ENCODE measurements at places on chromosomes 3 and 15. TPM values are rescaled to one million over a fixed set of nuclear protein-coding genes. Genes with fewer than 3 reads are reported as not detected.

DNA sequence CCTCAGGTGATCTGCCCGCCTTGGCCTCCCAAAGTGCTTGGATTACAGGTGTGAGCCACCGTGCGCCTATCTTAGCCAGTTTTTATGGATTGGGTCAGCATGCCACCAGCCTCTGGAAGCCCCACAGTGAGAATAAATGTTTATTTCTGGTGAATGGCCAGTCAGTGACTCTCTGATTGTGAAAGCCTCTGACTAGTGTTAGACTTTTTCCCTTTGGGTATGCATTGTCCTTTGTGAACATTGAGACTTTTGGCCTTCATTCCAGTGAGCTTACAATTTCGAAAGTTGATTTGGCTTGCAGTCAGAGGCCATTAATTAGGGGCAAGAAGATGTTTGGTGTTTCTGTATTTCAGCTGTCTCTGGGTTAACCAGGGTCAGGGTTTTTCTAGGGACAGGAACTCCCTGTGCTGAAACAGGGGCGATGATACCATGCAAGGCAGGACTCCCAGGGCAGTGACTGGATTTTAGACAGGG lies 274.5 kb upstream of the C2CD4B start:
- DNase-seq = no peak

- no peak for DNase-seq
These were observed 91.0 kb upstream of the CHMP2B start for GRCh38 chr3:87136066-87136596.

DPPA4 gene
- polyA plus RNA-seq = 4.8 TPM

- DNase-seq = no peak
These were observed 9.5 kb downstream of the ZBTB47 start for GRCh38 chr3:42662813-42663535.

PIGZ gene
- polyA plus RNA-seq = 0.96 TPM

Measured in renal cortex interstitium (tissue), 15 donors.